Hematopoietic multipotent progenitor cell treated with erythropoietin and hydrocortisone succinate and interleukin-3 and kit ligand, for 15 days (in vitro differentiated cells): ENCODE measurements at places on chromosomes 11 and 22.

DNA sequence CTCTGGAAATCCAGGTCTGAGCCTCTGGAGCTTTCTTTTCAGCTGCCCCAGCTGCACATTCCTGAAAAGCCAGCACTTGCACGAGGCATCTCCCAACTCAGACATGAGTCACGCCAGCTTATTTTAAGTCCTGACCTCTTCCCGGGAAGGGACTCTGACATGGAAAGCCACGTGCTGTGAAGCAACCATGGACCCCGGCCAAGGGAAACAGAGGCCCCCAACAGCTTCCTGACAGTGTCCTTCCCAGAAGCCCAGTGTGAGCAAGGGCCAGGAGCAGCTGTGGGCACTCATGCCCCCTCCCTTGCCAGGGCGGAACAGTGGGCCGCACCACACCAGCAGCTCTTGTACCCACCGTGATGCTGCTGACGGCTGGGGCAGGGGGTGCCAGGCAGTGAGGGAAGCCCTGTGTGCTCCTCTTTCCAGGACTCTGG, 118.8 kb upstream of the CADM1 start:
- no peak for DNase-seq

DNA sequence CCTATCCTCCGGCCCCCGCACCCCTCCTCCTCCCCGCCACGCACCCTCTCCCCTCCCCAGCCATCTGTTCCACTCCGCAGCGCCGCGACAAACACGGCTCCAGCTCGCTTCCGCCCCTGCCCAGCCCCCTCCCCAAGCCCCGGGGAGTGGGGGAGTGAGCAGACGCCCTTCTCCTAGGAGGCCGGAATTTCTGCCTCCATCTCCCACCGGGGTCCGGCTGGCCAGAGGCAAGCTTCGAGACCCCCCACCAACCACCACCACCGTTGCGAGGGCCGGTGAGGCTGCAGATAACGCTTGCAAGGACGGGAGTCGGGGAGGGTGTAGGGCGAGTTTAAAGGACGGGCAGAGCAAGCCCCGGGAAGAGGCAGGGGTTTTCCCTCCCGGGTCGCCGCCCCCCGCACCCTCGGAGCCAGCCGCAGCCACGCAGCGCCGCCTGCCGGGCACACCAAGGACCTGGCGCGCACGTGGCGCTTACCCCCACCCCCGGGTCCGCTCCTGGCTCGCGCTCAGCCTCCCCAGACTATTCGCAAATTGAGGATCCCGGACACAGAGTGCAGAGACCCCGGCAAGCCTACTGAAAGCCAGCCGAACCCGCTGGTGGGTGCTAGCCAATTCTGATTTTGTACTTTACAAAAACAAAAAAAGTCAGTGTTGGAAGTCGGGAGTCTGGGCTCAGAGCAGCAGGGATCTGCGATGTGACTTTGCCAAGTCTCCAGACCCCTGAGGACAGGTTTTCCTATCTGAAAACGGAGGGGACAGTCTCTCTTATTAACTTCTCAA, 22.6 kb downstream of the RTN4RL2 start:
- no peak for DNase-seq

GRCh38 chr11:46381048-46381818, at the start of gene MDK:
TSS of gene MDK (plus strand) at chr11:46381669. CDS start at chr11:46382058, 389 bp downstream.
- DNase-seq = no peak

DNA sequence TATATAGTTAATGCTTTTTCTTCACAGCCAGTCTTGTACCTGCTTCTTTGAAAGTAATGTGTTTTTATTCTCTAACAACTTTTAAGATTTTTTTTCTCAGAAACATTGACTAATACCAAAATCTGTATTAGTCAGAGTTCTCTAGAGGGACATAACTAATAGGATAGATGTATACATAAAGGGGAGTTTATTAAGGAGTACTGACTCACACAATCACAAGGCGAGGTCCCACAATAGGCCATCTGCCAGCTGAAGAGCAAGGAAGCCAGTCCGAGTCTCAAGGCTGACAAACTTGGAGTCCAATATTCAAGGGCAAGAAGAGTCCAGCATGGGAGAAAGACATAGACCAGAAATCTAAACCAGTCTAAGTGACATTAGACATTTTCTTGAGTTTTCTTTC, 140.0 kb downstream of the RAB38 start:
- DNase-seq = no peak

- no peak for DNase-seq
Observed at GRCh38 chr22:32655068-32655467, 146.4 kb upstream of the TIMP3 start.

DNA sequence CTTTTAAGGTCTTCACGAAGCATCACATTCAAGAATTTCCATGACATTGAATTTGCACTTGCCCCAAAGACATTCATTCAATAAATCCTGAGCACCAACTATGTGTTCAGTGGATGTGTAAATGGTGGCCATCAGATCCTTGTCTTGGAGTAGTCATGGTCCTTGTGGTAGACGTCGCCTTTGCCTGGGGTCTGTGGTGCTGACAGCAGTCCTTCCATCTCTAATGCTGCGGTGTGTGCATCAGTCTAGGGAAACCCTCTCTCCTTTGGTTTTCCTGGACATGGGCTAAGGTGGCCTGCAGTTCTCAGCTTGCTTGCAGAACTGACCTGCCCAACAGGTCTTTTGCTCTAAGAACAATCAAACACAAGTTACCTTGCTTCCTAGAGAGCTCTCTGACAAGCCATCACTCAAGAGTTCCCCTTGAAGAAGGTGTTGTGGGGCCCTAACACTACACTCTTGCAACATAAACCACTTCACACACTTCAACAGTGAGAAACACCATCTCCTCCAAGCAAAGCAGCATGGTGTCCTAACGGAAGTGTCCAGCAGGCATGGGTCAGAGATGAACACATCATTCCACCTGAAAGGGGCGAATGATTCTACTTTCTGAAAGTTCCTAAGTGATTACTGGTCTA, 72.1 kb downstream of the BUD13 start:
- DNase-seq = no peak

- DNase-seq = no peak
Observed at GRCh38 chr11:102436561-102436960, 16.0 kb downstream of the TMEM123 start.

- no peak for DNase-seq
Observed at GRCh38 chr11:106656646-106657045, 361.6 kb downstream of the GUCY1A2 start.

DNA sequence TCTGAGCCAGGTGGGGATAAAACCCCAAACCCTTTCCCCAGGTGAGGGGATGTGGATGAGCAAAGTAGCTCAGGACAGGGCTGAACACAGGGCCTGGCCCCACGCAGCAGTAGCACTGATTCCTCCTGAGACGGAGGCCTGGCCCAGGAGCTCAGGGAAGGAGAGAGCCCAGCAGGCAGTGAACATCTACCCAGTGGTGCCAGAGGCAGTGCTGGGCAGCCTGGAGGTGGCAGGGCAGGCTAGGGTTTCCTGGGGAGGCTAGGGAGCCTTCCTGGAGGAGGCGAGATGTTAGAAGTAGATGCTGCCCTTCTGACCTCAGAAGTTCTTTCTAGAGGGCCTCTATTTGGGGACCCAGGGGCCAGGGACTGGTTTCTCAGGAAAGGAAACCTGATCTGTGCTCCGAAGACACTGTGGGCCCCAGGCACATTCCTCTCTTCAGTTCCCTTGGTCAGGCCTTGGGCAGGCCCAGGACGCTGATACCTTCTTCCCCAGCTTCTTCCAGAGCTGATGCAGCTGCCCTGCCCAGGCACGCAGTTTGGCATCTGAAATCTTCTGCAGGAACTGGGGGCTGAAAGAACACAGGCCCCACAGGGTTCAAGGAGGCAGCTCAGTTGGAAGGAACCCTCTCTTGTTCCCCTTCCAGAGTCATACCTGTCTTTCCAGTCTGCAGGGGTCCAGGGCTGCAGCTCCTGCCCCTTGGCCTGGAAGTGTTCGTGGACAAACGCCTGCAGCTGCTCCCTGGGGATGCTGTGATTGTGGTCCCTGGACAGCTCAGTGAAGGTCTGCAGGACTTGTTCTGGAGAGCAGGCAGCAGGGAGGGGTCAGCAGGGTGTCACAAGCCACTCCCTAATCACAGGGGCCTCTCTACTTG, 16.8 kb downstream of the TREH start:
- DNase-seq = no peak
